Occipital lobe (tissue), 3 donors: ENCODE measurements at places on chromosomes 1 and 21.

- no peak for DNase-seq
Observed at GRCh38 chr21:42057851-42058437, 13.2 kb upstream of the UMODL1 start.

- DNase-seq = no peak
Observed at GRCh38 chr1:243734308-243734695, 115.7 kb downstream of the AKT3 start.

GRCh38 chr21:40386294-40386911 is 460.6 kb downstream of the DSCAM start:
- DNase-seq = peak; percentile 41

DNA sequence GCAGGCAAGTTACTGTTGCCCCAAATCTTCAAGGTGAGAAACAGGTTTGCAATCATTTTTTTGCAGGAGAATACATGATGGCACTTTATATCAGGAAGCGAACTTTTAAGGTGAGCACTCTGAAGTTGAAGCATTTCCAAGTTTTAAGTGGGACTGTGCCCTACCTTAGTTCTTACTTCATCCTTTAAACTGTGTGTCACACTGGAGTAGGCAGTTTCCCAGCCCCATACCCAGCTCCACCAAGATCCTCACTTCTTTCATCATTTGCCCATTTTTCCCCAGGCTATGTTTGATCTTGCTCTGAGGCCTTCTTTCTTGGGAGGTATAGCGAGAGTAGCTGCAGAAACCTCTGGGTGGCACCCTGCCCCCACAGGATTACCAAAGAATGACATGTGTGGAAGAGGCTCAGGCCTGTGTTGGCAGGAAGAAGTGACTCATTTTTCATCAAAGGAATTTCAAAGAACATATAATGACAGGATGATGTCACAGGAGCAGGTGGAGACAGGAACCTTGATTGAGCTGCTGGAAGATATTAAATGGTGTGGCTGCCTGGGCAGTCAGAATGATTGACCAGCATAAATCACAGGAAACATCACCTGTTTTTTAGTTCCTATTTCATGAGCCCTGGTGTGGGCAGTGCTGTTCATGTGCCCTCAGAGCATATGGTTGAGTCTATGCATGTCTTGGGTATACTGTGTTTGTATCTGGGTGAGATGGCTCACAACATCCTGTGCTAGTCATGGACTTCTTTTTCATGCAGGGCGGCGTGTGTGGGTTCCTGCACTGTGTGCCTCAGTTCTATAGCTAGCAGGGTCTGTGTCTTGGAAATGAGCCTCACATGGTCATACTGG is 20.8 kb upstream of the MACF1 start:
- DNase-seq = no peak

DNA sequence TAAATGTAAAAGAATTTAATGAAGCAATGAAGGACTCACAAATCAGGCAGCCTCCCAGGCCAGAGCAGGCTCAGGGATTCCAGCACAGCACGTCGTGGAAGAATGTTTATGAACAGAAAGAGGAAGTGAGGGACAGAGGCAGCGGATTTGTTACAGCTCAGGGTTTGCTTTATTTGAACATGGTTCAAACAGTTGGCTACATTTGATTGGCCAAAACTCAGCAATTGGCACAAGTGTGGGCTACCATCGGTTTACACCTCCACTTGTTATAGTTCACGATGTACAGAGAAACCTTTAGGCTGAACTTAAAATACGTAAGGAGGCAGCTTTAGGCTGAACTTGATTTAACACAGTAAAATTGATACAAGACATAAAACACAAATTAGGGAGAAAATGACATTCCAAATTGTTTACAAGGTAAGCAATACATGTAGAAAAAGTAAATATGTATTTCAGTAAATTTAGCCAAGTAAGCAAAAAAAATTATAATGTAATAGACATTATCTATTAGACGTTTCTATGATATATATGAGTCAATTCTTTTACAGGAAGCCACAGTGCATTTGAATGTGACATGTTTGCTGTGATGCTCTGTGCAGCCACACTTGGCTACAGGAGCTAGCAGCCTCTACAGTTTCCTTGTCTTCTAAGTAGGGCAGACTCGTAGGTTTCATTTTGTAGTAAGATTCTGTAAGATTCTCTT is 126.5 kb downstream of the ADSS2 start:
- DNase-seq = no peak

DNA sequence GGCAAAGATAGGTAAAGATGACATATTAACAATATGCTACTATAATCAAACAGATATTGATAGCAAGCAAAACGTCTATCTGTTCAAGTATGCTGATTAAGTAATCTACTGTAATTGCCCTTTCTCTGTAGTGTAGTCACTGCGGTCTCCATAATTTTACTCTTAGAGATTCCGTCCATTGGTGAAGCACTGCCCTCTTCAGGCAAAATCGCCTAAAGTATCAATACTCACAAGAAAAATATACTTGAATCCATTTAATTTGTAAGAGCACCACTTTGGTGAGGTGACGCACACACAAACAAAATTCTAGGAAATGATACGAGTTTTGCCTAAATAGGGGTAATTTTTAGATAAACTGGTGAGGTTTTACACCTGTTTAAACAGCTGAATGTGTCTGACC is 434.6 kb upstream of the CHRM3 start:
- no peak for DNase-seq

DNA sequence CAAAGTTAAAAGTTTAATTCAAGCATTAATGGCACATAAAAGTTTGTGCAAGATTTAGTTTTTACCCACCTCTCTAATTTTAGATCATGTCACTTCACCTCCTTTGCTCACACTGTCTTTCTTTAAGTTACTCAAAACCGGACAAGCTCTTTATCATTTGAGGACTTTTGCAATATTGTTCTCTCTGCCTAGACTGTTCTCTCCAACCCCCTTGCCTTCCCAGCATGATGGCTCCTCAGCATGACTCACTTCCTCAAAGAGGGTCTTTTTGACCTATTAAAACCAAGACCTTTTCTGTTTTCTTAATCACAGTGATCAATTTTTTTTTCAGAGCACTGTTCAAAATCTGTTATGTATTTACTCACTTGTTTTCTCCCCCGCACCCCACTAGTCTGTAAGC is 61.3 kb downstream of the XKR8 start:
- no peak for DNase-seq

- no peak for DNase-seq
Observed at GRCh38 chr1:247274605-247275256, 18.9 kb downstream of the VN1R5 start.

DNA sequence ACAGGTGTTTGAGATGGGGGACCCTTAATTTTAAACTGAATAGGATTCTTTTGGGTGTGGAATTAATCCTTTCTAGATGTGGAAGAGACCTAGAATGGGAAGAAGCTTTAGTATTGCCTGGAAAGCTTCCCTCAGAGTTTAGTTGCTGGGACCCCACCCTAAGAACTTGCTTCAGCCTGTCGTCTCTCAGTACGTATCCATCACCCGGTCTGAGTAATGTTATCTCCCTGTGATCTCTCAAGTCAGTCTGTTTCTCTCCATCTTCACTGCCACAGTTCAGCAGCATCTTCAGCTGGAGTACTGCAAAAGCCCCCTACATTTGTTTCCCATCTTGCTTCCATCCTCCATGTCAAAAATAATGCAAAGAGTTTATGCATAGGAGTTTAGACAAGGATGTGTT is 28.9 kb downstream of the CNST start:
- no peak for DNase-seq

- DNase-seq = no peak
Observed at GRCh38 chr1:35111106-35111505, 31.9 kb downstream of the ZMYM1 start.

GRCh38 chr1:219710529-219711194 is 97.8 kb upstream of the ZC3H11B start:
- no peak for DNase-seq

GRCh38 chr1:211339631-211340041 is 13.0 kb downstream of the TRAF5 start:
- DNase-seq = no peak

DNA sequence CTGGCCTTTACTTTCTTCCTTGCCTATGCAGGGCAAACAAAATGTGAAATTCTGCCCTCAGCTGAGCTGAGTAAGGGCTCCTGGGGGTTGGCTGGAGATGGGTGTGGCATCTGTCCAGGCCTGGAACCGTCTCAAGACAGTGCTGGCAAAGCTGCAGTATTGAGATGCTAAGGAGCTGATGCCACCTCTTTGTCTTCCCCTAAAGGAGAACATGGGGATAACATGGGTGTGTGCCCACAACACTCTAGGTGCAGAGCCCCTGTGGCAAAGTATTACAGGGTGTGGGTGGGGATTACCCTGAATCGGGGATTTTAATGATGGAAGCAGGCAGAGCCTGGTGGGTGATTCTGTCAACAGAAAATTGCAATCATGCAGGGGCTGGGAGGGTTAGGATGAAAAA is 2.5 kb upstream of the ST3GAL3 start:
- no peak for DNase-seq

DNA sequence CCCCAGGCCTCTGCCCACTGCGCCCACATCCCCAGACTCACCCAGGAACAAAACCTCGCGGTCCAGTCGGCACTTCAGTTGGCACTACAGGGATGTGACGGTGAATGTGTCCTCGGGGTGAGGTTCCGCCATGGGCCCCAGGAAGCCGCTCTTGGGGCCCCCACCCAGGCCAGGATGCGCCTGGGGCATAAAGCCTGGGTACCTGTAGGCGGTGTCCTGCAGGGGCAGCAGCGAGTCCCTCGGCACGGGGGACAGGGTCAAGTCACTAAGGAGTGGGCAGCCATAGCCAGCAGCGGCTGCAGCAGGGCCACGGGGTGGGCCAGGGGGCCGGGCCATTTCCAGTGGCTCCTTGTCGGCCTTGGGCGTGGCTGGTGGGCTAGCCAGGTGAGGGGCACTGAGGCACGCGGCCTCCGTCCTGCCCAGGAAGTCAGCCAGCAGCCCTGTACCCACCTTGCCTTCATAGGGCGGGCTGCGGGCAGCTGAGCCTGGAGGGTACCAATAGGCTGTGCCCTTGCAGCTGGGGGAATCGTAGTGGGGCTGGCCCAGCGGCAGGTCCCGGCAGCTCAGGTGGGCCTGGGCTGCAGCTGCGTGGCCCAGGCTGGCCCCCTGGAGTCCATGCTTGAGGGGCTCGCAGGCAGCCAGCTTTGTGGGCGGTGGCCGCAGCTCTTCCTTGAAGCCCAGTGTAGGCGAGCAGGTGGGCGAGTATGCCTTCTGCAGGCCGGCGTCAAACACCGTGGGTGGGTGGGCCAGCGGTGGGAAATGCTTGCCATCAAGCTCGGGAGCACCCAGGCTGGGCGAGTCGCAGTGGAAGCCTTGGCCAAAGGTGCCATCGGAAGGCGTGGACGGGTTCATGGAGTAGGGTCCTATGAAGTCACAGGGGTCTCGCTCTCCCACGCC is 56.5 kb downstream of the AHDC1 start:
- DNase-seq = no peak

DNA sequence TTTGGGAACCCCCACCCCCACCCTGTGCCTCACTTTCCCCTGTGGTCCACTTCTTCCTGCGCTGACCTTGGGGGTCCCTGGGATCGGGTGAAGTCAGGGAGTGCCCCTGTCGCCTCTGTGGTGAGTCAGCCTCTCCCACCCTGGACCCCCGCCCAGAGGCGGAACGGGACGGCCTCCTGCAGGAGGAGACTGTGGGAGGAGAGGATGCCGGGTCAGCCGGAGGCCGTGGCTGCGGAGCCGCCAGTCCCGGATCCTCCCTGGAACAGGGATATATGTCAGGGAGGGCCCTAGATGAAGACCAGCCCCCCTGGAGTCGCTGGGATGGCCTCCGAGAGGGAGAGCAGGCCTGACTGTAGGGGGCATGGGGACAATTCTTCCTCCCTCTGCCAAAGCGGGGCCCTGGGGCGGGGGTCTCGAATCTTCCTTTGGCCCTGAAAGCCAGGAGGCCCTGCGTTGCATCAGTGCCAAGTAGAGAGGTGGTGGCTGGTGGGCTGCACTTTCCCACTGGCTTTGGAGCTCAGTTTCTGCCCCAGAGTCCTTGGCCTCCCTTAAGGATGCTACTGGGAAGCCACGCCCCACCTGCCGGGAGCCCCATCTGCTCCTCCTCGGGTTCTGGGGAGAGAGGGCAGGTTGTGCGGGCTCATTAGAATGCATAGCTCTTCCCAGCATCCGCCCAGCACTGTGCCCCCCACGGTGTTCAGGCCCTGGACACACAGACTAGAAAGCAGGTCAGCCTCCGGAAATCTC is 930 bp downstream of the ARHGEF10L start:
- no peak for DNase-seq

GRCh38 chr21:37008724-37009123 is 2.2 kb downstream of the RIPPLY3 start:
- DNase-seq = no peak

DNA sequence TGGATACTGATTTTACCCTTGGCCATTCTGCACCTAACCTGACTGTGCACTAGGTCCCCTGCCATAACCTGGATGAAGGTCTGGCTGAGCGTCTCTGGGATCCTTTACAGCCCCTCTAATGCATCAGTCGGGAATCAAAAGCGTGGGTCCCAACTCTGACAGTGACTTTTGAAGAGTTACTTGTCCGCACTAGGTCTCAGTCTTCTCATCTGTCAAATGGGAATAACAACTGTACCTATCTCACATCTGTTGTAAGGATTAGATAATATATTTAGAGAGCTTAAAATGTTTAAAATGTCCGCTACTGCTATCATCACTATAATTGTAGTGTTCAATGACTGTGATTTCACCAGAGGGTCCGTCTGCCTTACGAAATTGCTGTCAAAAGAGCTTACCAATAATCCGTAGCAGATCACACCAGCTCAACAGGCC is 746 bp downstream of the TADA1 start:
- no peak for DNase-seq

DNA sequence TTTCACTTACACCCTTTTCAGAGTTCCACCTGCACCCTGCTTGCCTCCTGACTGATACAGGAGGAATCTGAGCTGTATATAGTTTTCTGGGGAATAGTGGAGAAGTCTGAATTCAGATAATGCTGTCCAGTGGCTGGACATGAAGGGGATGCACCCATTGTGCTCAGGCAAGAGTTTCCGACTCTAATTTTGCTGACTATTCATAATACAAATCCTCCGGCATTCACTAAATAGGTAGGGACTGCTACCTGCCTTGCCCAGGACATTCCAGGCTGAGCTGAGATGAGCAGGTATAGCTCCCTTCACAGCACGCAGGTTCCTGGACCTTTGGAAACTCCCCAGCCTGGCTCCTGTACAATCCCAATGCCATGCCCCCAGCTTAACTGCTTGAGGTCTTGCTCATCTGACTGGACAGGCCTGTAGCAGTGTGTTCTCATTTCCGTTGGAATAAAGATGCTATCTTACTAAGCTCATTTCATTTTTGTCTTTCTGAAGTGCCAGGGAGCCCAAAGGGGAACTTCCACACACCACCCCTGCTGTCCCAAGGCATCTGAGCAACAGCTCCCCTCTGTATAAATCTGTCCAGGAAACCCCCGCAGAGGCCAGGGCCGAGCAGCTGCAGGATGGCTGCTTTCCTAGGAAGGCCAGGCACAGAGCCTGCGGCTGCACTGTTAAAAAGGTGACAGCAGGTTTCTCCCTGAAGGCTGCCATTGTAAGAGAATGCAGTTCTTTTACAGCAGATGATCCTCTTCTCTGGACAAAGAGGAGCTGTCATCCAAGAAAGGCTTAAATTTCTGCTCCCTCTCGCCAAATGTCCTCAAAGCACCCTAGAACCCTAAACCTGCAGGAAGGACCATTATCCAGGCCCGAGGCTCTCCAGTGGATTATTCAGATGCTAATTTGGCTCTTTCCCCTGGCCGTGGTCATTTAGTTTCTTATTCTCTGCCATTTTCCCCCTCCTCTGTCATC is 21.7 kb upstream of the VASH2 start:
- DNase-seq = no peak
